Activated T-cell treated with anti-CD3 and anti-CD28 coated beads for 4 hours (primary cell): ENCODE measurements at places on chromosomes 6 and 20.

GRCh38 chr20:18363708-18364107, 75.4 kb downstream of the ZNF133 start:
- DNase-seq: no peak

- DNase-seq: no peak
Observed at GRCh38 chr6:151680846-151681432, 126.5 kb upstream of the ESR1 start.

DNA sequence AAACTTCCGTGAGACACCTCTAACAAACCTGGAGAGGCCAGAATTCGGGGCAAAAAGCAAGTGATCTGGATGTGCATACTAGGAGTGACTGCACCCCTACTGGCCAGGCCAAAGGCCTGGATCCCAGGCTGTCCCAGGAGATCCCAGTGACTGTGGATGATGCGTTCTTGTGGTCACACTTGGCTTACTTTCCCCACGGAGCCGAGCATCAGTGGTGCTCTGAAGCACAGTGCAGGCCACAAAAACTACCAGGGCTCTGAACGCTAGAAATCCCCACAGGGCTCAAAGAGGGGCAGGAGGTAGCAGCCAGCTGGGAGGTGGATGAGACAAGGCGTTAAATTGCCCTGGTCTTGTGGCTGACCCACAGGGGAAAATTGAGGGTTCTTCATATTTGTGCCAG, 7.1 kb downstream of the TRIM26 start:
- DNase-seq: no peak

- DNase-seq: no peak
Observed at GRCh38 chr20:51767867-51768758, at the start of gene ATP9A. ATP9A (minus strand) TSS chr20:51768390; CDS start chr20:51768369, 21 bp downstream.

DNA sequence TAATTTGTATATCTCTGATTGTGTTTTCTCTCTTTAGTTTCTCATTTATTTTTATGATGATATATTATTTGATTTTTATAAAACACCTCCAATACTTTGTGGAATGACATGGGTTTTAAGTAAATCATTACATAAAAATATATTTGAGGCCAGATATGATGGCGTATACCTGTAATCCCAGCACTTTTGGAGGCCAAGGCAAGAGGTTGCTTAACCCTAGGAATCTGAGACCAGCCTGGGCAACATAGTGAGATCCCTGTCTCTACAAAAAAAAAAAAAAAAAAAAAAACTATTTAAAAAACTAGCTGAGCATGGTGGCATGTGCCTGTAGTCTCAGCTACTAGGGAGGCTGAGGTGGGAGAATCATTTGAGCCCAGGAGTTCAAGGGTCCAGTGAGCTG, 87.3 kb downstream of the BMP6 start:
- DNase-seq: no peak

- no peak for DNase-seq
Observed at GRCh38 chr6:168031411-168031971, 34.0 kb downstream of the KIF25 start.

GRCh38 chr6:169567819-169568218, 134.0 kb downstream of the WDR27 start:
- no peak for DNase-seq

DNA sequence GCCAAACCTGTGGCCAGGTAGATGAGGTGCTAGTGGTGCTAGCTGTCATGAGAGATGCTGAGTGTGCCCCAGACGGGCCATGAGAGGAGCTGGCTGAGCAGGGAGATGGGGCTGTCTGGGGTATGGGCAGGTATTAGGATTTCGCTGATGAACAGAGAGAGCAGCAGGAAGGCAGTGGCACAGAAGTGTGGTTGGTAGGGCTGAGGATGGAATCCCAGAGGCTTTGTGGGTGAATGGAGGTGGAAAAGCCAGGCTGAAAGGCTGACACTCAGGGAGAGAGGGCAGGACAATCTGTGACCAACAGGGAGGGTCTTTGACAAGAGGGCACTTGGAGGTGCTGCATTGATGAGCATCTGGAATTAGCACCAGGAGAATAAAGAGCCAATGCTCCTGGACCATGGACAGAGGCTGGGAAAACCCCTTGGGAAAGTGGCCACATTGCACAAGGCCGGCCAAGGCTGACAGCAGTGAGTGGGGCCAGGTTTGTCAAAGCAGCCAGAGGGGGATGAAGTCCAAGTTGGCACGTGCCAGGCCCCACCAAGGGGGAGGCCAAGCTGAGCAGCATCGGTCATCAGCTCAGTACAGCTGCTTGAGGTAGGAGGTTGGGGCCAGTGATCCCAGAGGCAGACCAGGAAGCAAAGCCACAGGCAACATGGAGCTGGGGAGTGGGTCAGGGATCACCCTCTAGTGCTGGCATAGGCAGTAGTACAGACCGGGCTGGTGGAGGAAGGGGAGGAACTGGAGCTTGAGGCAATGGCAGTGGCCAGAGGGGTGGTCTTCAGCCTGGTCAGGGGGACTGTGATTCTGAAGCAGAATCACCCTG, 19.7 kb upstream of the SGK2 start:
- DNase-seq: no peak

- no peak for DNase-seq
Observed at GRCh38 chr6:18266523-18266912, 2.2 kb upstream of the DEK start.

DNA sequence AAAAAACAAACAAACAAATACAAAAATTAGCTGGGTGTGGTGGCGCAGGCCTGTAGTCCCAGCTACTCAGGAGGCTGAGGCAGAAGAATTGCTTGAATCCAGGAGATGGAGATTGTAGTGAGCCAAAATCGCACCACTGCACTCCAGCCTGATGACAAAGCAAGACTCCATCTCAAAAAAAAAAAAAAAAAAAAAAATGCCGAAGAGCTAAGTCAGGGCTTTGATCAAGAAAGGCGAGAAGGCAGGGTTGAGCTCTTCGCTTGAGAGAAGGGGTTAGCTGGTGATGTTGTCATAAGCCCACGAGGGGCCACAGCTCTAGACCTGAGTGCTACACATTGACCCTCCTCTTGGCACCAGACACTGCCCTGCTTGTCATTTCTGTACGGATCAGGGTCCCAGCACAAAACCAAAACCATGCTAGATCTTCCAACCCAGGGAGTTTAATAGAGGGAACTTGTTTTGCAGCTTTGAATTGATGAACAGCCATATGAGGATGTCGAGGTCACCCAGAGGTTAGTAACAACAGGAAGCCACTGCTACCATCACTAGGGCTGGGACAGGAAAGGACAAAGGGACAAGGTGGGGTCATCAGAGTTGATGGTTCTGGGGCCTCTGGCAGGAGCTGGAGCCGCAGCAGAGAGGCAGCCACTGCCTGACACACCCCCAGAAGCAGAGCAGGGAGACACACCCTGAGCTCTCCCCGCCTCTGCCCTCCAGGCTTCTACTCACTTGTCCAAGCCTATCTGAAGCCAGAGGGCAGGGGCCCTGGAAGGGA, 122.7 kb downstream of the SNX5 start:
- DNase-seq: no peak

DNA sequence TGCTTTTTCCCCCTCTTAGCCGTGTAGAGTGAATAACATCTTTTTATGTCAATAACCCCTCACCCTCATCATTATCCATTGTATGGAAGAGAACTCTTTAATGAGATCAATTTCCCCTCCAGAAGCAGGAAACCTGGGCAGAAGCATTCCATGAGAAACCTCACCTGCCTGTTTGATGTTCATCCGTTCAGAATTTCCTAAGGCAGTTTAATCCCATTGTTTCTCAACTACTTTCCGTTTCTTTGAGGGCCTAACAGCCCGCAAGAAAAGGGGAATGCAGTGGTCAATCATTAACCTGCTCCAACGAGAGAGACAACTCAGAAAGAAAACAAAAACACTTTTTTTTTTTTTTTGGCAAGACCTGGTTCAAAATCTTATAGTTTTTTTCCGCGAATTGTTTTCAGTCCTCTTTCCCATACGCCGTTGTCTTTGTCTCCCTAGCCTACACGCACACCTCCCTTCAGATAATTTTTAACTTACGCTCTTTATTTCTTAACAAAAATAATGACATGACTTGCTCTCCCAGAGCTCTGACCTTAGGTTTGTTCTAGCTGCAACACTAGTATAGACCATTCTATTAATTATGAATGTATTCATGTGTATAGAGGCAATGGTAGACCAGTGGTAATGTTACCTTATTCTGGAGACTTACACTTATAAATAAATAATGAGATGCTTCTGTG, 25.6 kb upstream of the ID4 start:
- no peak for DNase-seq

GRCh38 chr6:52515219-52515960, 61.5 kb downstream of the TRAM2 start:
- DNase-seq: no peak

- no peak for DNase-seq
Observed at GRCh38 chr20:21272279-21272678, 30.9 kb upstream of the XRN2 start.

GRCh38 chr20:11745145-11745544, 172.5 kb upstream of the BTBD3 start:
- DNase-seq: no peak

DNA sequence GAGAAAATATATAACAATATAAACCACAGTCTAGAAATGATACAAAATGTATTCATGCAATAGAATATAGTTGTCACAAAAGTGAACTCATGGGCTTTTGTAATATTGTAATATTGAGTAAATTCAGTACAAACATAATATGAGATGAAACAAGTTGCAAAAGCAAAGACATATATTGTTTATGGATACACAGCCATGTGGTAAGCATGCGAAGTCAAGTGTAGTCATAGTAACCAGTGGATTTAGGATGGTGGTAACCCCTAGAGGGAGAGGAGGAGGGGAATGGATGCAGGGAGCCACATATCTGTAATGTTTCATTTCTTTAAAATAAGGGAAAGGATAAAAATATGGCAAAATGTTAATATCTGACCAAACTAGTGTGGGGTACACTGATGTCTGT, 47.3 kb downstream of the ARMC2 start:
- DNase-seq: no peak
